MCF 10A (cell line): ENCODE measurements at places on chromosomes 4 and X.

DNA sequence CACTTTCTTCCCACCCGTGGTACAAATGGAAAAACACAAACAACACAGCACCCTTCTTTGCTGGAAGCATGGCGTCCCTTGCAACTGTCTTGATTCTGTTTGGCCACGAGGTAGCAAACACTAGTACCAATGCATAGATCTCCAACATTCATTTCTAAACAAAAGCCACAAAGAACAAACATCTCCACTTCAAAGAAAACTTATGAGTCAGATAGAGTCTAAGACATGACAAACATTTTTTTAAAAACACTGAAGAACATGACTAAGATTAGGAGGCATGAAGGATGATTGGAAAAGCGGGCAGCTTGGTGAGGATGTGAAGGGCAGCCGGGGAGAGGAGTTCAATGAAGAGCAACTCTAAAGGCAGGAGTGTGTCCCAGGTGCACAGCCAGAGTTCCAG lies 197.6 kb upstream of the FAM9B start:
- DNase-seq = peak; percentile 37

DNA sequence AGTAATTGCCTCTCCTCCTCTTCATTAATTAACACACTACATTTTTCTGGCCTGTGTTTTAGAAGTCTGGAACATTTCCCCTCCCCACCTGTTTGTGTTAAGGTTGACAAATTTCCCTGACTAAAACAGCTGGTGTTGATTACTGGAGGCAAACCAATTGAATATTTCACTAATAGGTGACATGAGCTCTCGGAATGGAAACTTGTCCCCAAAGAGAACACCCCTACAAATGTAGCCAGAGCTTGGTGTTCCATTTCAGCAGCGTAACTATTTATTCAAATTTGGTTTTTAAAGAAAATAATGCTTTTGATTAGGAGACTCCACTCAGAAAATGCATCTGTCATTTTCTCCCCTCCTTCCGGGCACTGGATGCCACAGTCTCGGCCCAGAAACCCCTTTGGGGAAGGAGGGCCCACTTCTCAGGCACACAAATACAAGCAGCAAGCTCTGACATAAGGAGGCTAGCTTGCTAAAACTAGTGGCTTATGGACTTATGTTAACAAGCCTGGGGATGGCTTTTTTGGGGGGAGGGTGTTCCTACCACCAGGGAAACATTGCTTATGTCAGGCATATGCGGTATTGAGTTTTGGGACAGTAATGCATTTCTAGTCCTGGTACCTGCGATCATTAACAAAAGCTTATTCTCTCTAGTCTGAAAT lies 2.2 kb downstream of the RNF150 start:
- no peak for DNase-seq

- DNase-seq = no peak
Measured at GRCh38 chr4:78904143-78904542, 35.1 kb downstream of the PAQR3 start.

GRCh38 chrX:38811515-38812243 lies 10.4 kb downstream of the MID1IP1 start:
- no peak for DNase-seq

- DNase-seq = no peak
Measured at GRCh38 chr4:48103483-48104139, 30.4 kb downstream of the TXK start.

GRCh38 chrX:725971-726370 lies 95.4 kb downstream of the SHOX start:
- DNase-seq = no peak

DNA sequence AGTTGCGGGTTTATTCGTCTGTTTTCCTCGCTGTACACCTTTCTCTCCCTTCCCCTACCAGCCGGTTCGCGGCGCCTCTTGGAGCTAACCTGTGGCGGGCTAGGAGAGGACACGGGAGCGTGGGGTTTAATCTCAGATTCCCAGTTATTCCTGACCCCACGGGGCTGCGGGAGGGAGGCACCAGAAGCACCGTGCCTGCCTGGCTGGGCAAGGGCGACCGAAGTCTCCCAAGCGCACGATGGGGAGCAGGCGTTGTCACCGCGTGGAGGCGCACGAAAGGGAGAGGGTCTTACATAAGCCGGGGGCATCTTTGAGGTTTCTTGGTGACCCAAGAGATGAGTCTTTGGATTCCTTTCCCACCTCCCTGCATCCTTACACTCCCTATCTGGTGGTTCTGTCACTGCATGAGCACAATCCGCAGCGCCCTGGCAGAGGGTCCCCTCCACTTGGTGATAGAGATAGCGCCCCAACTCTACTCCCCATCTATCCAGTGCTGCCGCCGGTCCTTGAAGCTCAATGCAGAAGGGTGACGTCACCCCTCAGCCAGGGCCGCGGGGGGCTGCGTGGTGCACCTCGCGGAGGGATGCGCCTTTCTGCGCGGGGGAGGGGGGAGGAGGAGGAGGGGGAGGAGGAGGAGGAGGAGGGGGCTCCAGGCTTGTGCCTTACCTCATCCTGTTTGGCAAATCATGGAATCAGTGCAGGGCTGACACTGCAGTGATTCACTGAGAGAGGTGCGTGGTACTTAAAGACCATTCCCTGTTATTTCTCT lies 793 bp downstream of the TSPAN7 start:
- no peak for DNase-seq

- DNase-seq = peak; percentile 85
Measured at GRCh38 chr4:87819281-87819919, 13.4 kb upstream of the MEPE start.

GRCh38 chrX:77668391-77669237 lies 117.4 kb downstream of the ATRX start:
- peak; percentile 57 for DNase-seq

- no peak for DNase-seq
Measured at GRCh38 chr4:8653326-8654000, 60.9 kb downstream of the CPZ start.

DNA sequence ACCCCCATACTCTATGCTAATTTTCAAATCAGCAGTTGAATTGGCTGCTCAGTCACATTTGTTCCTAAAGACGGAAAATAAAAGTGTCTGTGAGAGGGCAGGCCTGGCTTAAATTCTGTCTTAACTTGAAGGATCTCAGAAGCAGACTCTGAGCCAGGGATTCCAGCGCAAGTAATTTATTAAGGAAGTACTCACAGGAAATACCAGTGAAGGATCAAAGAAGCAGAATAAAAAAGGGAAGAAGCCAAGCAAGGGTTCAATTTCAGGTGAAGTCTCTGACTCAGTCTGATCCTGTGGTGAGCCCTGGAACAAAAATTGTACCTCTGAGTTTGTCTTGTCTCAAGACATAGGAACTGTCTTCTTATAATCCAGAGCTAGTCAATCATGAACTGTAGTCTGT lies 52.2 kb downstream of the IL1RAPL1 start:
- DNase-seq = no peak

- DNase-seq = no peak
Measured at GRCh38 chrX:16547644-16548043, 102.3 kb upstream of the S100G start.

GRCh38 chr4:185583813-185584212 lies 48.5 kb upstream of the PDLIM3 start:
- no peak for DNase-seq

DNA sequence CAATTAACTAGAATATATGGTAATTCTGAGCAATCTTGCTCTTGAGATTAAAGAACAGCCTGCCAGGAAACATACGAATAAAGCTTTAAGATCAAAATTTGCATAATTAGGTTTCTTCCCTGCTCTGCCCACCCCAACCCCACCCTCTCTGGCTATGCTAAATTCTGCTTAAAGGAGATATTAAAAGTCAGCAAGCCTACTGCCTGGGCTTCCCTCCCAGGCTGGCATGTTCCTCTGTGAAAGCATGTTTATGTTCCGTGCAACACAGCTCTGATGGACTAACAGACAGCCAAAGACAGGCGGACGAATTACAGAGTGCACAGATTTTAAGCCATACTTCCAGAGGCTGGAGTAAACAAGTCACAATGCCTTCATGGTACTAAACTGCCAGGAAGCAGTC lies 28.4 kb downstream of the CD99L2 start:
- no peak for DNase-seq

DNA sequence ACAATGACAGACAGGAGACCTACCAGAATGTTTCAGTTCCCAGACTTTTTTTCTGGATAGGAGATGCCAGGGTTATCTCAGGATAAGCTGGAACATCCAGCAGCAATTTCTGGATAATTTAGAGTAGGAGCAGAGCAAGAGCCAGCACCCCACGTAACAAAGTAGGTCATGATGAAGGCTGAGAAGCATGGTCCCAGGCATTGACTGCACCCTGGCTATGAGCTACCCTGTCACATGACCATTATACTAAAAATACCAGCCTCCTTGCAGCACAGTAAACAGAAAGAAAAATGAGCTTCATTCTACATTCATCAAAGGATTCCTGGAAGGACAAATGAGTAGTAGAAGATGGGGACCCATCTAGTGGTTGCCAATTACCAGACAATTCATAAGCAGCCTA lies 247.4 kb upstream of the AR start:
- DNase-seq = no peak

- DNase-seq = no peak
Measured at GRCh38 chr4:176470671-176471070, 150.9 kb downstream of the SPCS3 start.

GRCh38 chrX:1906028-1906427 lies 291.2 kb downstream of the ASMT start:
- no peak for DNase-seq

- peak; percentile 58 for DNase-seq
Measured at GRCh38 chr4:15925830-15926229, 12.7 kb downstream of the FGFBP1 start.

- DNase-seq = peak; percentile 82
Measured at GRCh38 chr4:156476359-156476758, 495.2 kb downstream of the PDGFC start.

- DNase-seq = peak; percentile 12
Measured at GRCh38 chr4:178633263-178633662, 1191.0 kb upstream of the AGA start.

DNA sequence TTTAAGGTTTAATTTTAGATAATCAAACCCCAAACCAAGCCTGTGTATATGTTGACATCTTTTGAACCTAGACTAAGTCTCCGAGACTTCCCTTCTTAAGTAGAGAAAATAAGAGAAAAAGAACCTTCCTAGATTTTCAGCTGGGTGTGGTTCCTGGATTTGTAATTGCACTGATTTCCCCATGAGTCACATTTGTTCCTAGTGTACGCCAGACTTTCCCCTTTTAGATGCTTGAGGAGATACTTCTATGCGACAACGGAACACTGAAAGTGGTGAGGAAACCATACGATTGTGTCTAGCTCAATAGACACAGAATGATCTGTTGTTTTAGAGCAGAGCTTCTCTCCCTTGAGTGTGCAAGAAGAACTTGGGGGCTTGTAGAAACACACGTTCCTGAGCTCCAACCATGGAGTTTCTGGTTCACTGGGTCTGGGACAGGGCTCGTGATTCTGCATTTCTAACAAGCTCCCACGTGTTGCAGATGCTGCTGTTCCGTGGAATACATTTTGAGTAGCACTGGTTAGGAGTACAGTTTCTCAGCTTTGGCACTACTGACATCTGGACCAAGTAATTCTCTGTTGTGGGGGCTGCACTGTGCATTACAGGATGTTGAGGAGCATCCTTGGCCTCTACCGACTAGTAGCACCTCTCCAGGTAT lies 87.1 kb downstream of the AMELX start:
- peak; percentile 31 for DNase-seq

DNA sequence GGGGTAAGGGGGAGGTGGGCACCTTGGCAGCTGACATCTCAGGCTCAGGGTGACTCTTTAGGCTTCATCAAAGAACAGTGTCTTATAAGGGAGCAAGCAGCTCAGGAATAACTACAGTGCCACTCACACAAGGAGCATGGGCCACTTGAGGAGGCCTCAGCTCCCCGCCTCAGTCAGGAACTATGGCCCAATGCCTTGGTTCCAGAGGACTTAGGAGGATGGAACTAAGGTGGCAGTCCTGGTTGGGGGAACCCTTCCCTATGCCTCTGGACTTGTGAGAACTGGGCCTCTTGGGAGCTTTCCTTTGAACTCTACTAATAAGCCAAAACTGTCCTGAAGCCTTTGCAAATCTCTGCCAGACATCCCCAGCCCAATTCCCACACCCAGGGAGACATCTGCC lies 160.6 kb downstream of the EFNB1 start:
- DNase-seq = no peak
